GM04504 (cell line): ENCODE measurements at places on chromosomes 7 and 10.

DNA sequence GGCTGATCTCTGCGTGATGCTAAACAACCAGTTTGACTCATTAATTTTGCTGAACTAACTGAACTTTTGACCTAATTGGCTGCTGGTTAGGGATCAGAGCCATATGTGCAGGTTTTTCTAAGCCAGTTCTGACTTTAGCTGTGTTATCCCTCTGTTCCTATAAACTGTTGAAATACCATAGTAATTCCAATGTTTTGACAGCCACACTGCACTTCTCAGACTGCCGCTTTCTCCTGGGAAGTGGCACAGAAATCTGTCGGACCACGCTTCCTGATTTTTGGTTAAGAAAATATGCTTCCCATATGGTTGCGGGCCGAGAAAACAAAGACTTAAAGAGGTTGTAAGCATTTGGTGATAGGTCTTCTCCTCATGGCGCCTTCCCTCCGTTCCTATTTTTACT, 42.3 kb downstream of the TBXAS1 start:
- peak; percentile 50 for DNase-seq

DNA sequence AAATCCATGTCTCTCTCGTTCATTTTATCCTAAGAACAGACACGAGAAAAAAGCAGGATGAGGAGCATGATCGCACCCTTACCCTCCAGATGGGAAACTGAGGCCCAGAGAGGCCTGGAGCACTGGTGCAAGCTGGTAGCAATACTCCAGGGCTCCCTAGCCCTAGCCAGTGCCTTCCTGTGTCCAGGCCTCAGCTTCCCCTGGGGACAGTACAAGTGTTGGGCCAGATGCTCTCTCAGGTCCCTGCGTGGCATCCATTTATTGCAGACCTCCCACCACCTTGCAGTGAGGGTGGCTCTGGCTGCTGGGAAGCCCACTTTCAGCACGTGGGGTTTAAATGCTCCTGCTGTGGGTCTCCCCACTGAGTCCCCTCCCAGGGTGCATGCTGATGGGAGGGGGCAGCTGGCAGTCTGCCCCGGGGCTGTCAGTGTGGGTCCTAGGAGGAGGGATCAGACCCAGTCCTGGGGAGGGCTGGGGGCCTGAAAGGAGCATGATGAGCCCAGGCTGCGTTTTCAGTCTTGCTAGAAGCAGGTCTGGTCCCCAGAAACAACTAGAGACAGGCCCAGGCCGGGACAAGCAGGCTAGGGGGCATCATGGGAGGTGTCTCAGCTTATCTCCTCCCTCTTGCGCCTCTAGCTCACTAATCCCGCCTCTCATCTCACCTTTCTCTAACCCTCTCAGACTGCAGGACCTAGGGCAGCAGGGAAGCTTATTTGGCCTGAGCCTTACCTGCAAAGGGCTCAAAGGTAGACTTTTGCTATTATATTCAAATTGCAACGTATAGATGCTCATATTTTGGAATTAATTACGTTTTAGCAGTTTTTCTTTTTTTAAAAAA, 662 bp upstream of the PPIF start:
- no peak for DNase-seq

GRCh38 chr7:39461263-39461820, 104.9 kb upstream of the YAE1 start:
- DNase-seq = no peak

DNA sequence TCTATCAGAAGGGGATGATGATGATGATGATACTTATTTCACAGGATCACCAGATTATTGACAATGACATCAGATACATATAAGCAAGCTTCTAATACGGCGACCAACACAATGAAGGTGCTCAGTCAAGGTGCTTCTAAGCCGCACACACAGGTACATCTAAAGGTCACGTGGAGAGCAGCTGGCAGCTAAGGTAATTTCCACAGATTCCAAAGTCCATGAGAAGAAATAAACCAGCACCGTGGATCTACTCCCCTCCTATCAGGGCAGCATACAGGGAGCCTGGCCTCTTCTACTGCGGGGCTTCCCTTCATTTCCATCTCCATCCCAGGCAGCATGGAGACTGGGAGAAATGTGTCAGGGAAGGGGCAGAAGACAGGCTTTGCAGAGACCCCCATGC, 37.5 kb downstream of the DENND11 start:
- no peak for DNase-seq

- DNase-seq = peak; percentile 33
Observed at GRCh38 chr7:74026903-74027682, 880 bp upstream of the ELN start.

GRCh38 chr10:80453842-80454512, at the start of gene TSPAN14:
TSPAN14 (plus strand) TSS chr10:80454310; CDS start chr10:80489234, 34,924 bp downstream.
- DNase-seq = no peak

DNA sequence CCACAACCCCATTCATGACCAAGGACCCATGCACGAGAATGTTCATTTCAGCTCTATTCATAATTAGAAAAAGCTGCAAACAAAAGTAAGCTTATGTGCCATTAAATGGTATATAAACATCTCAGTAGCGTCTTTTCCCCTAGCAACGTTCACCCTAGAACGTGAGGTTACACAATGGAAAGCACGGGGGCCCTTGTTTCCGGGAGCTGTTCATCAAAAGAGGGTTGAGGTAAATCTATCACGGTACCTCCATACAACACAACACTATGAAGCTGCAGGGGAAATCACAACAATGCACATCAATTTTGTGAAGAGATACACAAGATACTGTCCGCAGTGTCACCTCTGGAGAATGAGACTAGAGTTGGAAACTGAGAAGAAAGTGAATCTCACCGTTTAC, 80.9 kb upstream of the DDC start:
- DNase-seq = no peak

DNA sequence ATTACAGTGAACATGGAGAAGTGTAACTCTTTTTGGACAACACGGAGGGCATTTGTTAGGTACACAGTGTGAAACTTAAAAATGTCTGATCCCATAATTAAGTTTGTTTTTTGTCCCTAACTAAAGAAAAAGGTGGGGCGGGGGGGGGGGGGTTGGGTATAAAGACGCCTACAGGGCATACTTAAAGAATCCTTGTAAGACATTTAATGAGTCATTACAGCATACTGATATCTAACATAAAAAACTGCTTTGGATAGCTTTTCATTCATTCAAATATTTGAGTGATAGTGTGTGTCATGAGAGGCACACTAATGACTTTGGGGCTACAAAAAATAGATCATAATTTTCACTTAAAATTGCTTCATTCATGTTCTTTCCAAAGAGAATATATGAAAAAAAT, 31.2 kb downstream of the ZNRF2 start:
- no peak for DNase-seq

DNA sequence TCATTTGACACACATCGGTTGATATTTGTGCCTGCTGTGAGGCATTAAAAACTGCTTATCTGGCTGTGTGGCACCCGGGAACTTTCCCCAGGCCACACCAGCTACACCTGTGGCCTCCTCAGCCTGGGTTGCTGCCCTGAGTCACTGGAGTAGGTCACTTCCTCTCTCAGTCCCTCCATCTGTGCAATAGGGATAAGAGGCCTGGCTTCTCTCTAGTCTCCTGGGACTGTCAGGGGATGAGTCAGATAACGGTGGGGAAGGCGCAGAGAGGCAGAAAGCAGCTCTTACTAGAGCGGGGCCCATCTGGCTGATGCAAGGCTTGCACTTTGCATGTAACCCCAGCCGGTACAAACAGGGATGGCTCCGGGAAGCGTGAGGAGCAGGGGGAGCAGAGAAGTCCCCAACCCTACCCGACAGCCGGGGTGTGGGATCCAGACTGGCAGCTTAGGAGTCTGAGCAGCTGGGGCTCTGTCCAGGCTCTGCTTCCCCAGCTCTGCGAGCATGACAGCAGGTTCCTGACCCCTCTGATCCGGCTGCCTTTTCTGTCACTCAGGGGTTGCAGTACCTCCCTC, 34.0 kb downstream of the DNAJB12 start:
- DNase-seq = peak; percentile 100

DNA sequence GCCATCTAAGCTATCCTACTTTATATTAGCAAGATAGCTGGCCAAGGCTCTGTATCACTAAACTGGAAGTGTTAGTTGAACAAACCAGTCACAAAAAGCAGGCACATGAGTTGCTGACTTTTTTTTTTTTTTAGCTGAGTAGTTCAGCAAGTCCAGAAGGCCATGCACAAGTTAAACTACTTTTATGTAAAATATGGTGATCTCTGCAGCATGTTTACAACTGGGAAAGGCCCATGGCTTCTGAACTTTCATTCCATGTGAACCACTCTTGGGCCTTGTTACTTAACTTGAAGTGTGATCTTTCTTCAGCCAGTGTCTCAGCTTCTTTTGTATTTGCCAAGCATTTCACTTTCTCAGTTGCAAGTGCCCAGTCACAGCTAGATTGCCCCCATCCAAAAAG, 78.5 kb downstream of the CALD1 start:
- DNase-seq = no peak

DNA sequence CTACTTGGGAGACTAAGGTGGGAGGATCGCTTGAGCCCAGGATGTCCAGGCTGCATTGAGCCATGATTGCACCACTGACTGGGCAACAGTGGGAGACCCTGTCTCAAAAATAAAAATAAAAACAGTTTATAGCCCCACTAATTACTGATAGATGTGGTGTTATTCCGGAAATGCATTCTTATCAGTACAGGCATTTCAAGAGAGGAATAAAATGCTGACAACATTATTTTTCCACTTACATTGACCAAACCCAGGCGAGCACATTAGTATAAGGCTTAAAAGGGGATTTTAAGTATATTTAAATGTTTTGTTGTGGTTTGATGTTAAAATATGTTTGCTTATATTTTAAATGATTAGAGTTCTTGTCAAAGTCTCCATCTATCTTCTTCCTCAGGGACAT, 359.5 kb downstream of the PLXDC2 start:
- no peak for DNase-seq

GRCh38 chr7:8638076-8638475, 204.7 kb downstream of the NXPH1 start:
- no peak for DNase-seq

- DNase-seq = no peak
Observed at GRCh38 chr7:149240637-149241036, 1.2 kb downstream of the ZNF212 start.

DNA sequence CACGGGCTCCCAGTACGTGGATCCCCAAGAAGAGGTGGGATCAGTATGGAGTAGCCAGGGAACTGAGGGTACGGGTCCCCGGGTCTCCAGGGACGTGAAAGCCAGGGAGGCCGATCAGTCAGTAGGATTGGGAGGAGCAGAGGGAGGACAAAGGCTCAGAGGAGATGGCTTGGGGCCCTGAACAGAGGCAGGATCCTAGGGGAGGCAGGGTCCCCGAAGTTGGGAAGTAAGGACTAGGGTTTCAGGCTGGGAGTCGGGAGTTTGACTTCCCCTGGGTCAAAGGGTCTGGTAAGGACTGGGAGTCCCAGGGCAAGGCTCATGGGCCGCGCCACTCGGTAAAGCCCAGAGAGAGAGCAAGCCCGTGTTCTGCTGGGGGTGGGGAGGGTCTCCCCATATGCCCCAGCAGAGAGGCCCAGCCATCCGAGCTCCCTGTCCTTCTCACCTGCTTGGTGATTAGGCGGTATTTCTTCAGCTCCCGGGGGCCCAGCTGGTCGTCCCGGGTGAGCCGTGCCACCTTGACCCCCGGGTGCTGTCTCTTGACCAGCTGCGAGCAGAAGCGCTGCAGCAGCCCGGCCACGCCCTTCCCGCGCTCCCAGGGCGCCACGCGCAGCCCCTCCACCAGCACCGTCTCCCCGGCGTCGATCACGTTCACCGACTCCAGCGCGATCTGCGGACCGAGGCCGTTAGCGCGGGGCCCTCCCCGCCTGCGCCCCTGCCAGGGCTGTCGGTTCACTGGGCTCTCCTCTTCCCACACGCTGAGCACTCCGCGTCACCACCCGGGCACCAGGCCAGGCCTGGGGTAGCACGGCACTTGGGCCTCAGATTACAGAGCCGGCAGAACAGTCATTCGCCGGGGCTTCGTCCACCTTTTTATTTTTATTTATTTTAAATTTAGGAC, 7.0 kb downstream of the NAT16 start:
- peak; percentile 42 for DNase-seq

GRCh38 chr10:118710487-118710886, 44.3 kb downstream of the CACUL1 start:
- DNase-seq = no peak

- DNase-seq = no peak
Observed at GRCh38 chr10:101257084-101257483, 27.8 kb upstream of the LBX1 start.

- no peak for DNase-seq
Observed at GRCh38 chr7:32519763-32520162, 24.5 kb downstream of the AVL9 start.

DNA sequence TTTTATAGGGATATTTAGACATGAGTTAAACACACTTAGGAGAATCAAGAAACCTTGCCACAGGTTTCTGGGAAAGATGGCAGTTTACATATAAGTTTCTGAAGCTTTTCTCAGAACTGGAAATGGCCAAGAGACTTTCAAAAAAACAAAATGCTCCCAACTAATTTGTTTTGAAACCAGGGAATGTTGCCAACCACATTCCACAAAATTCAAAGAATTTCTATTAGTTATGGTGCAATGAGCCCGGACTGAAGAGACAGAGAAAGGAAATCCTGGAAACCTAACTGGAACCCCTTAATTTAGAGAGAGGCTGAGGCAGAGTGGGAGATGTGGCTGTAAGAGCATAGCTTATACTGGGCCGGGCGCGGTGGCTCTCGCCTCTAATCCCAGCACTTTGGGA, 128.5 kb downstream of the PTEN start:
- DNase-seq = no peak

DNA sequence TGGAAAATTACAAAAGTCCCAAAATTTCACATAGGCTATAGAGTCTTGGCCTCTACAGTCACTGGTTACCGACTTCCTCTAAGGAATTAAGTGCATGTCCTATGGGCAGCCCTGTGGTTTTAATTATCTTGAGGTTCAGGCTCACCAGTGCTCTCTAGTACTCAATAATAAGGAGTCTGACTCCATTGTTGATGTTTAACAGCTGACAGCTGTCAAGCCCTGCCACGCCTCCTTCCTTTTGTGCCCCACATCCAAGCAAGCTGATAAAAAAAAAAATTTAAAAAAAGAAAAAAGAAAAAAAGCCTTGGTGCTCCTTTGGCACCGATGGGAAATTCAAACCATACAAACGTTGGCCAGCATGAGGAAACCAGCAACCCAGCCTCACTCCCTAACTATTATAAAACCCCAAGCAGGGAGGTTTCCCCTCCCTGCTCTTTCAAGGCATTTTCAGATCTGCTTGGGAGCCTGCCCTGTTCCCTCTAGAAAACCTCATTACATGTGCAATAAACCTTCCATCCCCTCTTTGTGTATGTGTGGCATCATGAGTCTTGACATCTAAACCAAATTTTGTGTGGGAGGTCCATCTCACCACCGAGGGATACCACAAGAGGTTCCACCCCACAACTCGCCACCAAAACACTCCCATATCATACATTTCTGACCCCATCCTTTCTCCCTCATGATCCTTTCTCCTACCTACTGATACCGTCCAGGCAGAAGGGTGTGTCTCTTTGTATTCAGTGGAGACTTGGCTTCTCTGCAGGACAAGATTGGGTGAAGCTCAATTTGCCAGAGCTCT, 70.9 kb upstream of the CCDC71L start:
- DNase-seq = no peak
